Transverse colon (tissue), 4 donors: ENCODE measurements at places on chromosomes 13 and 19. TPM values are rescaled to one million over a fixed set of nuclear protein-coding genes. Genes with fewer than 3 reads are reported as not detected.

- no peak for DNase-seq
Observed at GRCh38 chr13:43732726-43733125, 54.0 kb downstream of the ENOX1 start.

DNA sequence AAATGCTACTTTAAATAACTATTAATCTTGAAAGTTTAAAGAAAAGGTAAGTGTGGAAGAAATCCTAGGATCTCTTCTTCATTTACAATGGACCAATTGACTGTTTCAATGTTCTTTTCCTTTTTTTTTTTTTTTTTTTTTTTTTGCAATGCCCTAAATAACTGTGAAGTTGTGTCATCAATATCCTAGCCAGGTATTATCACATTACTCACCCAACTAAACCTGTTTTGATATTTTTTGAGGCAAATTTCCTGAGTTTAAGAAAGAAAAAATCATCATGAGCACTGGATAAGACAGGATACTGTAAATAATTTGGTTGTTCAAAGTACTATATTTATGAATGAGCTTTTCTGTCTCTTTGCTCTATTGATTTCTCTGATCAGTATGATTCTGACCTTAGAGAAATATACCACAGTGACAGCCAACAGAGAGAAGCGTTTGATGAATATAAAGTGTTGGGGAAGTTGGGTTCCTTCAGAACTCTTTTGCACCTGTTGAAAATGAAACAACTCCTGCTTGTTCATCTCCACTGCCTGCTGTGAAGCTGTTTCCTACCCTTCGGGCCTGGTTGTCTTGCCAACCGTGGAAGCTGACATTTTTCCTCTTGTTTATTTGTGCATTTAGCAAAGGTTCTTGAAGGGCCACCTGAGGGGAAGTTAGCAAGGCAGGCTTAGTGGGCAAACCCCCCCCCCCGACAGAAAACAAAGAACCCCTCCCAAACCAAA, 1220.5 kb upstream of the SLC10A2 start:
- DNase-seq, result no peak

- peak; percentile 88 for DNase-seq
Observed at GRCh38 chr19:38506723-38507550, 73.4 kb downstream of the RYR1 start.

- DNase-seq, result no peak
Observed at GRCh38 chr19:29923653-29924052, 18.4 kb upstream of the URI1 start.

GRCh38 chr13:113325779-113326178, 28.7 kb downstream of the LAMP1 start:
- DNase-seq, result no peak

GRCh38 chr19:48705431-48705830, 9.7 kb downstream of the FUT2 start:
- no peak for DNase-seq

The PNMA8B gene
- 0.27 TPM for total RNA-seq

The C1QTNF9 gene
- total RNA-seq, result 0.48 TPM

The GGACT gene
- total RNA-seq, result 6.4 TPM

GRCh38 chr13:109941221-109941620, 154.8 kb upstream of the IRS2 start:
- no peak for DNase-seq

The LGALS13 gene
- total RNA-seq, result not detected

GRCh38 chr19:1070931-1071791, 4.2 kb downstream of the ARHGAP45 start:
- no peak for DNase-seq

The PLVAP gene
- total RNA-seq, result 18.8 TPM

The VSTM1 gene
- total RNA-seq, result not detected

GRCh38 chr19:858868-859843, at the start of gene CFD:
CFD (plus strand) TSS chr19:859664; CDS start chr19:859690, 26 bp downstream.
- DNase-seq, result peak; percentile 62

The CATSPERD gene
- not detected for total RNA-seq

DNA sequence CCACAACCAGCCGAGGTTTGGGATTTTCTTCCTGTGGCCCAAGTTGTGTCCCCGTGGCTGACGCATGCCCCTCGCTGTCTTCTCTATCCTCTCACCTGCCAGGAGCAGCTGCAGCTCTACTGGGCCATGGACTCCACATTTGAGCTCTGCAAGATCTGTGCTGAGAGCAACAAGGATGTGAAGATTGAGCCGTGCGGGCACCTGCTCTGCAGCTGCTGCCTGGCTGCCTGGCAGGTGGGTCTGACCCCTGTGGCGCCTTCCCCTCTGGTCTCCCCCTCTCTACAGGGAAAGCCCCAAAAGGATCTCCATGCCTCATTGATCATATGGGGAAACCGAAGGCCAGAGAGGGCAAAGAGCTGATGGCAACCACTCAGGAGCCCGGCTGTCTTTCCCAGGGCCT, 14.6 kb downstream of the CBLC start:
- no peak for DNase-seq

The GNG7 gene
- total RNA-seq, result 13.1 TPM

The MAMSTR gene
- total RNA-seq, result 0.55 TPM
